ENCODE measurements at places on chromosomes 5 and 9. TPM values are rescaled to one million over a fixed set of nuclear protein-coding genes. Genes with fewer than 3 reads are reported as not detected.

GRCh38 chr5:44051591-44051990, 337.6 kb downstream of the FGF10 start:
- H3K4me3 ChIP-seq: no peak overlapping the region
- H3K27me3 ChIP-seq: no peaks in the 10 kb centered on the region
- no peaks in the 10 kb centered on the region for H3K36me3 ChIP-seq
- no peak overlapping the region for H3K27ac ChIP-seq
- no peak for DNase-seq
- H3K4me1 ChIP-seq: no peaks in the 10 kb centered on the region

DNA sequence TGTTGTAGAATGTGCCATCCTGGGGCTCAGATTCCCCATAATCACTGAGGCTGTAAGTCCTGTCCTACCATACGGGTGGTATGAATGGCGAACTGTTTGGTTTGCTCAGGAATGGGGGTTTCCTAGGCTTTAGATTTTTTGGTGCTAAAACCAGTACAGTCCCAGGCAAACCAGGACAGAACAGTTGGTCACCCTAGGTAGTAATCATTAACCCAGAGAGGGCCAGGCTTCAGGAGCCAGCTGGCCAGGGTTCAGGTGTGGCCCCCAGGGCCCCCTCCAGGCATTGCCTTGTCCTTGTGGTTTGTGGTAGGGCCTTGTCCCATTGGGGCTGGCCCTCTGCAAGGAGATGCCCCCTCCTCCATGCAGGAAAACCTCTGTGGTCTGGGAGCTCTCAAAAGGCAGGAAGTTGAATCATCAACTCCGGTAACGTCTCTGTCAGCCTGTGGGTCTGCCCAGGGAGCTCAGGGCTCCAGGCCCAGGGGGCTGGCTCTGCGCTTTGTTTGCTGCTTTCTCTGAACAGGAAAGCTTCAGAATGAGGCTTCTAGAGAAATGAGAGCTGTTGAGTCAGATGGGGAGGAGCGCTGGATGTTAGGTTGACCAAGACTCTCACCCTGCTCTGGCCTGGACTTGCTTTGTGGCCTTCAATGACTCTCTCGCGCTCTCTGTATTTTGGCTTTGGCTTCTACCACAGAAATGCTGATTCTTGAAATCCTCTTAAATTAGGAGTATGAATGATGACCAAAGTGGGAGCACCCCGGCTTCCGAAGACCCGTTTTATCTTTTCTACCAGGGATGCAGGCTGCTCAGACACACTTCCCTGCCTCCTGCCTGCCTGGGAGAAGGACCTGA, 22.2 kb upstream of the JADE2 start:
- peaks cover 13% of the 10 kb centered on the region for H3K4me1 ChIP-seq
- peak overlapping the region; percentile 61 for H3K27ac ChIP-seq
- peak overlapping the region; percentile 21 for H3K4me3 ChIP-seq

DNA sequence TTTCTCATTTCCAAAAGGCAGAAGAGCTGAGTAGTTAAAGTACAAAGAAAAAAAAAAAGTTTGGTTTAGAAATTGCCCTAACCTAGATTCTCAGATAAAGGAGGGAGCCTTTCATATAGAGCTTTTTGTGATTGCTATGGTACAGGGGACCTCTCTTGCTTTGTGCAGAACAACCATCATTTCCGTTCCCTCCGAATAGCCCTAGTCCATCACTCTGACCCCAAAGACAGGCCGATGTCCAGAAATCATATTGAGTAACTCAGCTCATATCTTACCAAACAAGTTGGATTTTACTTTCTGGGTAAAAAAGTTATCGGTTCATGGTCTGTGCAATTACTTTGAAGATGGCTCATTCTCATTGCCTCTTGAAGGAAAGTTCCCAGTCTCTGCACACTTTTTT, 36.7 kb upstream of the COL15A1 start:
- no peak overlapping the region for H3K27ac ChIP-seq
- DNase-seq: no peak
- H3K4me3 ChIP-seq: no peak overlapping the region
- H3K4me1 ChIP-seq: no peaks in the 10 kb centered on the region
- H3K27me3 ChIP-seq: peaks cover 5% of the 10 kb centered on the region
- no peaks in the 10 kb centered on the region for H3K36me3 ChIP-seq

Gene ZDHHC11
- total RNA-seq: 18.3 TPM

Gene ENTPD2
- total RNA-seq: not detected

Gene FBXL7
- total RNA-seq: not detected

Gene SIT1
- 76.9 TPM for total RNA-seq
